Activated effector memory CD4-positive, alpha-beta T cell treated with Interleukin-2 at 50 U/mL for 16 hours (primary cell): ENCODE measurements at places on chromosomes 5 and 9.

- DNase-seq, result no peak
These were observed 241.9 kb downstream of the IRX1 start for GRCh38 chr5:3837506-3837905.

DNA sequence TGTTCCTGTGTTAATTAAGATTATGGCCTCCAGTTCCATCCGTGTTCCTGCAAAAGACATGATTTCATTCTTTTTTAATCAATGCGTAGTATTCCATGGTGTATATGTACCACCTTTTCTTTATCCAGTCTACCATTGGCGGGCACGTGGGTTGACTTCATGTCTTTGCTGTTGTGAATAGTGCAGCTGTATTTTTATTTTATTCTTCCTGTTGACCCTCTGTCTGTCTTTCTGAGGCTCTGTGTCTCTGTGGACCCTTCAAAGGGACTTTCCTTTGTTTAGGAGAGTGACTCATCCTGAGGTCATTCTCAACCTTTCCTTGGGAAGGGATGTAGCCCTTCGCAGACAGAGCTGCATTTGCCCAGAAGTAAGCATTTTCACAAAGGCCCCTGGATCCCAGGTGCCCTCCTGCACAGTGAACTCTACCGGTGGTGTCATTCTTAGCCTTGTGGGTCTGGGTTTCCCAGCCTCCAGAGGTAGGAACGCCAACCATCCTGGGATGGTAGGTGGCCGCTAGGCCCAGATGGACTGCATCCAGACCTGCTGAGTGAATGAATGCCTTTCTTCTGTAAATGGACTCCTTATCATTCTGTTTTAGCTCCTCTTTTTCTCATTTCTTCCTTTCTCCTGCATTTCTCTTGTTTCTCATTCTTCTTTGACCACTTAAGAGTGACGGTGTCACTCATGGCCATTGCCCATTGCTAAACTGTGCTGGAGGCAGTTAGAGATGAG, 22.4 kb downstream of the TRIO start:
- no peak for DNase-seq

DNA sequence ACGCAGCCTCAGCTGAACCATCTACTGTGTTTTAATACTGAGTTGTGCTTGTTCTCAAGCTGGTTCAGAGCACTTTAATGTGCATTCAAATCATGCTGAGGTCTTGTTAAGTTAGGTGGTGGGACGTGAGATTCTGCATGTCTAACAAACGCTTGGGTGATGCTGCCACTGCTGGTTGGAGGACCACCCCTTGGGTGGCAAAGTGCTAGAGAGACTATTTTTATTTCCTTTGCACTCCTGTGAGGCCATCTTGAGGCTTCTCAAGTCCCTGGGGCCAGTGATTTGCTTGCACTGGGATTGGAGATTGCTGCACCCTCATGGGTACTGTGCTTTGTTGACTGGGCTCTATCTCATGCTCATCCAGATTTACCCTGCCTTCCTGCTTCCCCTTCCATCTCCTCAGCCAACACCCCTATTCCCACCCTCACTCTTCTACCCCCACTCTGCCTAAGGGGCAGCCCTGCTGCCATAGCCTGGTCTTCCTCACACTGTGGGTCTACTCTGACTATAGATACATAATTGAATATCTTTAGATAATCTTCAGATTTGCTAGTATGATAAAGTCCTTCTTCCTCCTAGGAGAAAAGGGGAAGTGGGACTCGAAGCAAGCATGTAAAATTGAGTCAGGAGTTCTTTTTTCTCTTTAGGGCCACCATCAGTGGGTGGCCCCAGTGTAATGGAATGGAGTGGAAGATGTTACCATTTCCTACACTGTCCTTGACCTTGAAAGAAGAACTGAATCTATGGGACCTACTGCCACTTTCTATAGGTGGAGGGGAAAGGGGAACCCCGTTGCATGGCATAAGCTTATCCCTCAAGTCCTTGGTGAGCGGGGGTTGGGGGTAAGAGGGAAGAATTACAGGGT, 45.1 kb upstream of the SUB1 start:
- DNase-seq, result no peak

DNA sequence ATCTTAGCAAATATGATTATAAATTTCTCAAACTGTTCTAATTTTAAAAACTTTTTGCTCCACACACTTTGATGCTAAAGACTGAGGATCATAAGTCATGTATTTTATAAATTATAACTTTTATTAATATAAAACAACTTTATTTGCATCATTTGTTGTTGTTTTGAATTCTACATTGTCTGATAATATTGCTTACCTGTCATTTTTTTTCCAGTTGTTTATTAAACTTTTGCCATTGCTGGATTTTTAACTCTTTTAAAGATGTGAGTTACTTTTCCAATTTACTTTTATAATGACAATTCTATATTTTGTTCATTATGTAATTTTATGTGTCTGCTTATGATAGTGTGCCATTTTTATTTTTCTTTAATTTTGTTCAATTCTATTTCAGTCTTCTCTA, 2071.2 kb upstream of the C9orf72 start:
- no peak for DNase-seq

- no peak for DNase-seq
These were observed 439.8 kb downstream of the SH3GL2 start for GRCh38 chr9:18018661-18019060.

- no peak for DNase-seq
These were observed 155.6 kb upstream of the TAS2R1 start for GRCh38 chr5:9785751-9786150.

DNA sequence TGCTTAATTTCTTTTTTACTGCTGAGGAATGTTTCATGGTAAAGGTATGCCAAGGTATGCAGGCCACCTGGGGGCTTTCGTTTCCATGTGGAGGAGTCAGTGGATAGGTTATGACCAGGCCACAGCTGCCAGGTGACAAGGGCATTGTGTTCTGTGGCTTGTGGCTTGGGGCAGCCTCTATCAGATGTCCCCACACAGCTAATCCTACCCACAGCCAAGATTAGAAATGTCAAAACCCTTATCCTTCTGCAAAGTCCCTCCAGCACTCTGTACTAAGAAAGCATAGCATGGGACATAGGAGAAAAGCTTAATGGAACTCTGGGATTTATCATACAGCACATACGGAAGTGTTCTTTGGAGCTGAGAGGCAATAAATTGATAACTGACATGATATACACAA, 171.2 kb upstream of the S1PR3 start:
- DNase-seq, result no peak

DNA sequence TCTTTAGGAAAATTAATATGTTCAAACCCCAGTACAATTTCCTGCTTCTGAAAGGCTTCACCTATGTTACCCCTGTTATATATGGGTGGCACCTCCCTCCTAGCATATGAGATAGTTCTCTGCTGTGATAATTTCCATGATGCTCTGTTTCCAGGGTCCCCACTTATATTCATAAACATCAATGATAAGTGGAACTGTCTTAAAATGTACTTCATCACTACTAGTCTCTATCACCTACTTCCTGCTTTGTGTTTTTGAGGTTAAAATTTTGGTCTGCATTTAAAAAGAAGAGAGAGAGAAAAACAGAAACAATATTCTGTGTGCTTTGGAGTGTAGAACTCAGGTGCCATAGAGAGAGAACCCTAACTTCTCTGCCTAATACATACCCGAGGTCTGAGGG, 234.7 kb downstream of the HTR1A start:
- no peak for DNase-seq

GRCh38 chr9:35906923-35907699, 1.1 kb downstream of the HRCT1 start:
- no peak for DNase-seq

DNA sequence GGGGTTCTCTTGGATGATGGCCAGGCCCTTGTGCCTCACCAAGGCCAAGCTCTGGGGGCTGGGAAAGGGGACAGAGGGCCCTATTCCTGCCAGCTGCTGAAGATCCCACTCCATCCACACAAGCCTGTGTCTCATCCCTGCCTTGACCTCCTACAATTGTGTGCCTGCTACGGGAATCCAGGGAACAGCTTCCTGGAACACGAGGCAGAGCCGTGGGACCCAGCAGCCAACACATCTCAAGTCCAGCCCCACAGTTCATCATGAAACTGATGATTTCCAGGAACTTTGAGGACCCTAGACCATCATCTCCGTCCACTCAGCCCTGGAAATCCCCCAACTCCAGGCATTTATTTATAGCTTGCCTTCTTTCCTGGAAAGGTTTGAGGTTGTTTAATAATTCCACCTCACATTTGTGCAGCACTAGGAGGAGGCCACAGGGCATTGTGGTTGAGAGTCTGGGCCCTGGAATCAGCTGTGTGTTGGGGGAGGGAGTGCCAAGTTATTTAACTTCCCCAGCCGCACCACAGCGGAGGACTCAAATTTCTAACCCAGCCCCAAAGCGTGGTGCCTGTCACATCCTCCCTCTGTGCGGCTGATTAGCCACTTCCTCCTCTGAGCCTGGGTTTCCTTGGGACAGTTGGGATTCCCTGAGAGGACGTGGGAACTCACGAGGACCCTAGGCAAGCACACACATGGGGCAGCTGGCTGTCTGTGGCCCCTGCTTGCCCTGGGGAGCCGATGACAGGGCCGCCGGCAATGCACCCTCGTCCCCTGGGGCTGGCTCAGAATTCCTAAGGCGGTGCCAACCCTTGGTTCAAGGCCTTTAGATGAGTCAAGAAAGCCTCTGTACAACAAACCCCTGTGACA, 58.2 kb upstream of the GGTA1 start:
- no peak for DNase-seq

- DNase-seq, result no peak
These were observed 89.7 kb downstream of the DROSHA start for GRCh38 chr5:31442058-31442745.

GRCh38 chr9:26165426-26165825, 487.2 kb upstream of the TUSC1 start:
- DNase-seq, result no peak

- no peak for DNase-seq
These were observed 126.4 kb upstream of the RAI14 start for GRCh38 chr5:34529581-34530331.

DNA sequence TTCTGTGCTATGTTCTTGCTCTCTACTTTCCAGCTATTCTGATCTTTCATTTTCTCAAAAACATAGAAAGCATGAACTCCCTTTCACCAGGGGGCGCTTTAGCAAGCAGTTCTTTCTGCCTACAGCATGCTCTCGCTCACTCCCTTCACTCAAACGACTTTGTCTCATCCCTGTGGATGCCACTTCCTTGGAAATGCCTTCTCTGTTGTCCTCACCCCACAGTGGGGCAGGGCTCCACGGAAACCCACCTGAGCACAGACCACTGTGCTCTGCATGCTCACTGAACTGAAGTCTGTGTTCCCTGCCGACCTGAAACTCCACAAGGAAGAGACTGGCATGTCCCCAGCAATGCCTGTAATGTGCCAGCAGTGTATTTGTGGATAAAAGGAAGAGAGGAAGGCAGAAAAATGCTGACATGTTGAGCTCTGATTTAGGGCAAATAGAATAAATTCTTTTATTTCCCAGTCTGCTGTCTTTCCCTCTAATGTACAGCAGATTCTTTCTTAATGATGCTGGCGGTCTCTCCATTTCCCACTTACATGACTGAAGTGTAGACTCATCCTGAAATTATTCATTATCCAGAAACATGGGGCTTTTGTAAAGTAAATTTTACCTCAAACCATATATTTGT, 4.9 kb upstream of the ROR2 start:
- no peak for DNase-seq

DNA sequence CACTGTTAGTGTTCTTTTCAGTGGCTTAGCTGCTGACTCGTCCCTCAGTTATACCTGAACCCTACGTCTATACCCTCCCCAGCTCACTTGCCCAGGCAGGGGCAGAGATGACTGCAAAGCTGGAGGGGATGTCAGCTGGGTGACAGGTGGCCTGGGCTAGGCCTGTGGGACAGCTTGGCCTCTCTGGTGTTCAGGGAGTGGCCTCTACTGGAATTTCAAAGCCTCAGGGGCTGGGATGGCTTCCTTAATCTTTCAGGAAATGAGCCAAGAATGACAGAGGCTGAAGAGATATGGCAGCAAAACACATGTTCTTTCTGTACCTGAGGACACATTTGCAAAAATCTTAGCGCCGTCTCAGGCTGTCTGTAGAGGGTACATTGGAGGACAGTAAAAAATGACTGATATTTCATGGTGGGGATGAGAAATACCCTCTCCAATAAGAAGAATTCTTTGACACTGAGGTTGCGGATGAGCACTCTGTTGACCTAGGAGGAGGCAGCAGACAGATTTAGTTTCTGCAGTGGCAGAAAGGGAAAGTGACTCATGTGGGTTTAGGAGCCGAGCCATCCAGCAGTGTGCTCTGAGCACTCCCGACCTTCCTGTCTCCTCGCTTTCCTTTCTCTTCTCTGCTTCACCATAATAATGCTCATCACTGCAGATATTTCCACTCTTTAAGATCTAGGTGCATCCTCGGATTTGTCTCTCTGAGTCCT, 54.4 kb downstream of the ENTREP1 start:
- no peak for DNase-seq

GRCh38 chr5:15601853-15602252, 101.9 kb downstream of the FBXL7 start:
- DNase-seq, result no peak

- no peak for DNase-seq
These were observed 170.6 kb downstream of the MCTP1 start for GRCh38 chr5:95114305-95114704.

DNA sequence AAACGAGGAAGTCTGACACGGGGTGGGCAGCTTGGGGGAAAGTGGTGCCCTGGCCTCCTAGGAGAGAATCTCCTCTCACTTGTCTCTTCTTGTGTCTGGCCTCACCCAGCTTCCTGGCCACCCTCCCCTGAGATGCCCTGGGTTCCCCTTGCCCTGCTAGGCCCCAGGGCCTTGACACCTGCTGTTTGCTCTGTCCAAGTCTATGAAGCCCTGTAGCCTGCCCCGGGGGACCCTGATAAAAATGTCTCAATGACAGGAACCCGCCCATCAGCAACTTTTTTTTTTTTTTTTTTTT, 35.0 kb upstream of the SUSD3 start:
- DNase-seq, result no peak

DNA sequence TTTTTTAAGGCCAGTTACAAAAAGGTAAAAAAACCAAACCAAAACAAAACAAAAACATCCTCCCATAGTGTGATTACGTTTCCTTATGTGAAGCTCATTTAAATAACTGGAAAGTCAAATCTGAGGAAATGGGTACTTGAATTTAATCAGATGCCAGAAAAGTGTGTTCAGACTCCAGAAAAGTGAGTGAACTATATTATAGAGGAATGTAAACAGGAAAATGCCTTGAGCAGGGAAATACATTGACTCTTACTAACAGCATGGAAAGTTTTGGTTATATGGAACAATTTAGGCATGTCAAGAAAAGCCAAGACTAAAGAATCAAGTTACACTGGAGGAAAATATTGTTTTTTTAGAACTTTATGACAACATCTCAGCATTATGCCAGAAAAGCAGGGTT, 37.8 kb upstream of the RNF20 start:
- no peak for DNase-seq

- no peak for DNase-seq
These were observed 47.4 kb downstream of the UBAP2 start for GRCh38 chr9:34001298-34001697.

- DNase-seq, result no peak
These were observed 321.0 kb upstream of the IRX4 start for GRCh38 chr5:2203774-2204173.

- DNase-seq, result no peak
These were observed 2.2 kb downstream of the FAM78A start for GRCh38 chr9:131273856-131274673.

- DNase-seq, result no peak
These were observed 26.2 kb downstream of the MACROH2A1 start for GRCh38 chr5:135372654-135373381.
